ENCODE measurements at places on chromosomes 7 and 10.

DNA sequence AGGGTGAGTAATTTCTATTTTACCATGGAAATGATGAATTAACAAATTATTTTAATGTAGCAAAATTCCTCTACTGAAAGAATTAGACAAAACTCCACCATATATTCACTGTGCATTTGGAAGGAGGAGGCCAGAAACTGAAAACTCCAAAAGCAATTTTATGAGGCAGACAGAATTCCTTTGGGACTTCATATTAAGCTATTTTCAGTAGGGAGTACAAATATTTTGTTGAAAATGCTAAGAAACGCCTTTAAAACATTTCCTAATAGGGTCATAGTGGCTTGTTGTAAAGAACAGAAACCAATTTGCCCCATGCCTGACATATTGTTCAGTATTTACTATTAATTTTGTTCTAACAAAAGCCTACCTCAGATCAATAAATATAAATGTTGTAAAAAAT lies 117.8 kb downstream of the TES start:
- H3K36me3 ChIP-seq: no peaks in the 10 kb centered on the region
- DNase-seq: no peak
- no peaks in the 10 kb centered on the region for H3K27me3 ChIP-seq
- H3K27ac ChIP-seq: no peak overlapping the region
- no peak overlapping the region for H3K4me3 ChIP-seq
- no peaks in the 10 kb centered on the region for H3K4me1 ChIP-seq

DNA sequence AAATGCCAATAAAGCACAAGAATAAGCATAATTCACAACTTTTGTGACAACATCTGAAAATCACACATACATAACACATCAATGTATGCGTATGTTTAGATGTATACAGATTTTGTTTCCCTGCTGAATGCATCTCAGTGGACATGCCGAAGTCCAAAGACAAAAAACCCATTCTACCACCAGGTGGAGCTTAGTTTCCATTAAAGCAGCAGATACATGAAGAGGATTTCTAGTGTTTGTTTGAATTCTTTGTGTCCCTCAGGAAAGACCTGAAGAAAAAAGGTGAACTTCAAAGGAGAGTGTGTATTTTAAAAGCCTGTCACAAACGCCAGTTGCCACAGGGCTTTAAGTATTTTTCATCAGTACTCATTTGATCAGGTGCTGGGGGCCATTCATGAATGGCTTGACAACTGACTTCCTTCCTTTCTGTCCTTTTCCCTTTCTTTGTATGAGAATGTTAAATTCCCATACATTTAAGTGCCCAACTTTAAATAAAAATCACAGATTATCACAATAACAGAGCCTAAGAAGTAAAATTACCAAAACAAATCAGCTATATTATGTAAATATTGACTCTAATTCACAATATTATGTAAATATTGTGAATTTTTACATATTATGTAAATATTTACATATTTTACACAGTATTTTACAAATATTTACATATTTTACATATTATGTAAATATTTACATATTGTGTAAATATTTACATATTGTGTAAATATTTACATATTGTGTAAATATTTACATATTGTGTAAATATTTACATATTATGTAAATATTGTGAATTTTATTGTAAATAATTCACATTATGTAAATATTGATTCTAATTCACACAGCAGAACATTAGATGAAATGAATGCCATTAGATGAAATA lies 343.0 kb downstream of the CRPPA start:
- H3K4me1 ChIP-seq: no peaks in the 10 kb centered on the region
- peak; percentile 55 for DNase-seq
- H3K27ac ChIP-seq: no peak overlapping the region
- H3K36me3 ChIP-seq: no peaks in the 10 kb centered on the region

DNA sequence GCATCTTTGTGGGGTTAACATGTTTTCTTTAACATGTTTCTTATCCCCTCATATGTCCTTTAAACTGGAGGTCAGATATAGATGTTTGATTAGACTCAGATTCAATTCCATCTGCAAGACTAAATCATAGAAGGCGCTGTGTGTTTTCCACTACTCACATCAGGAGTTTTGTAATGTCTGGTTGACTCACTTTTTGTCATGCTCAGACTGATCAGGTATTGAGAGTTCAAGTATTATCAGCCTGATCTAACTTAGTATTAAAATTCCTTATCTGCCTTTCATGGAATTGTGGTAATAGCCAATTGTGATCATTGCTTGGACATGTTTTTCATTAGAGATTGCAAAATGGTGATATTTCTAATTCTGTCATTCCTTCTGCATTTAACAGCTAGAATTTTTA lies 30.2 kb downstream of the ENTPD7 start:
- peaks cover 14% of the 10 kb centered on the region for H3K4me1 ChIP-seq
- H3K27me3 ChIP-seq: no peaks in the 10 kb centered on the region
- no peak overlapping the region for H3K4me3 ChIP-seq
- no peak overlapping the region for H3K27ac ChIP-seq
- H3K36me3 ChIP-seq: peaks cover 12% of the 10 kb centered on the region

DNA sequence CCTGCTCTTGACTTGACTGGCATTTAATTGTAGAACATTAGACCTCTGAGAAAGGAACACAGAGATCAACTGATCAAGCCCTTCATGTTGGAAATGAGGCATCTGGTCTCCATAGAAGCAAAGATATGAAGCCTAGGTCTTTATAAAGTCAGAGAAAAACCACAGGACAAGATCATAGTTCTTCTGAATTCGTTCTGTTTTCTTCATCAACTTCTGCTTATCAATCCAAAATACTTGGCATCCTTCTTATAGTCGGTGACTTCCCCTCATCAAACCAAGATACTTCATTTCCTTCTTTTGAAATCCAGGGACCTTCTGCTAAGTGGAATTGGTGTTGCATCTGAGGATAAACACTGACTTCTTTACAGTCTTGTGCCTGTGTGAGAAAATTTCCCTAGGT lies 77.1 kb upstream of the PRKCQ start:
- no peak overlapping the region for H3K4me3 ChIP-seq
- no peaks in the 10 kb centered on the region for H3K36me3 ChIP-seq
- no peak overlapping the region for H3K27ac ChIP-seq
- peaks cover 14% of the 10 kb centered on the region for H3K27me3 ChIP-seq
- H3K4me1 ChIP-seq: no peaks in the 10 kb centered on the region

DNA sequence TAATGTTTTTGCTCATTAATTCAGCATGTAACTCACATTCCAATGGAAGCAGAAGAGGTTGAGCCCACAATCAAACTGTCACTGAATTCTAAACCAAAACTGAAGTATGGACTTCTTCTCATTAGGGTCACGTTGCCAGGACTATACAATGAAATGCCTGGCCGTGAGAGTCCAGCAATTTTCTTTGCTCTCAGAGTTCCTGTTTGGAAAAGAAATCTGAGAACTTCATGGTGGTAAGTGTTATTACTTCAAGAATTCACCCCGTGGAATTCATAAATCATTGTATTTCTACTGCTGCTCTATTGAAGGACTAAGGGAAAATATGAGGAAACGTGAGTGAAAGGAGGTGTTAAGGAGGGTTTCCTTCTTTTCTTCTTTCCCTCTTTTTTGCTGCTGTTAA lies 441.8 kb upstream of the AKR1E2 start:
- H3K4me3 ChIP-seq: no peak overlapping the region
- H3K4me1 ChIP-seq: no peaks in the 10 kb centered on the region
- no peaks in the 10 kb centered on the region for H3K27me3 ChIP-seq
- no peaks in the 10 kb centered on the region for H3K36me3 ChIP-seq
- DNase-seq: no peak

DNA sequence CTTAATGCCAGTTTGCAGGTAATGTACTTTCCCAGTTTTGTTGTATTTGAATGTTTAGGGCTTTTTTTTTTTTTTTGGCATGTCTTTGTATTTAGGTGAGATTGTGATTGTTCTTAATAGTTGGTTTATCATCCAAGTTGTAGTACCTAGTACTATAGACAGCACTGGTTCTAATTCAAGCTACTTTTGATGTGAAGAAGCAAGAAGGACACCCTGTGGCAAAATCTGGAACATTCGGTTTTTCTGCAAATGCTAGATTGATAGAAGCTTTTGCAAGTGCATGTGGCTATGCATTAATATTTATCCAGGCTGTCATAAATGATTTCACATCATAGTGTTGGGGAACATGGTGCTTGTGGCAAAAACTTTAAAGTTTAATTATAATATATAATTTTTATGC lies 248.9 kb downstream of the FOXP2 start:
- no peaks in the 10 kb centered on the region for H3K36me3 ChIP-seq
- no peak overlapping the region for H3K27ac ChIP-seq
- DNase-seq: no peak
- H3K27me3 ChIP-seq: no peaks in the 10 kb centered on the region

- H3K4me1 ChIP-seq: no peaks in the 10 kb centered on the region
- no peak overlapping the region for H3K27ac ChIP-seq
- no peaks in the 10 kb centered on the region for H3K36me3 ChIP-seq
- no peak overlapping the region for H3K4me3 ChIP-seq
- H3K27me3 ChIP-seq: peaks cover 20% of the 10 kb centered on the region
- DNase-seq: no peak
Observed at GRCh38 chr7:50274361-50274760, 30.2 kb upstream of the IKZF1 start.

DNA sequence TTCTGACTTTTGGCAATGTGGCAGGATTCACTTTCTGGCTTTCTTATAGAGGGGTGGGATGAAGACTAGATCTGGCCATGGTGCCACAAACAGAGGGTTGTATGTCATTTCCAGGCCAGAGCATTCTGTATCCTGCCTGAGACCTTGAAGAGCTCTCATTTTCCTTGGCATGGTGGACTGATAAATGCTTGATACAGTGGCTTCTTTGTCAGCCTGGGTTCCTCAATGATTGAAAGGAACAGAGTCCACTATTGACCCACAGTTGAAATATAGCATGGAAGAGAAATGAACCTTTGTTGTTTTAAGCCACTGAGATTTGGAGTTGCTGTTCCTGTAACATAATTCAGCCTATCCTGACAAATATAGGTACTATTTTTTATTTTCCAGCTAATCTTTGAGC lies 462.7 kb downstream of the SUGCT start:
- H3K36me3 ChIP-seq: no peaks in the 10 kb centered on the region
- no peaks in the 10 kb centered on the region for H3K27me3 ChIP-seq
- H3K4me3 ChIP-seq: no peak overlapping the region
- no peak overlapping the region for H3K27ac ChIP-seq

- H3K27ac ChIP-seq: no peak overlapping the region
- H3K36me3 ChIP-seq: peaks cover 10% of the 10 kb centered on the region
- DNase-seq: no peak
Observed at GRCh38 chr7:16399265-16399831, 22.0 kb downstream of the CRPPA start.

- no peak overlapping the region for H3K4me3 ChIP-seq
- H3K36me3 ChIP-seq: peaks cover 6% of the 10 kb centered on the region
- H3K27ac ChIP-seq: no peak overlapping the region
- H3K27me3 ChIP-seq: no peaks in the 10 kb centered on the region
- no peaks in the 10 kb centered on the region for H3K4me1 ChIP-seq
Observed at GRCh38 chr10:68145705-68146104, 36.4 kb downstream of the MYPN start.

- DNase-seq: no peak
- no peak overlapping the region for H3K27ac ChIP-seq
- H3K36me3 ChIP-seq: no peaks in the 10 kb centered on the region
- no peaks in the 10 kb centered on the region for H3K27me3 ChIP-seq
- H3K4me1 ChIP-seq: peaks cover 43% of the 10 kb centered on the region
- H3K4me3 ChIP-seq: no peak overlapping the region
Observed at GRCh38 chr10:71774916-71775702, 1.8 kb upstream of the VSIR start.

DNA sequence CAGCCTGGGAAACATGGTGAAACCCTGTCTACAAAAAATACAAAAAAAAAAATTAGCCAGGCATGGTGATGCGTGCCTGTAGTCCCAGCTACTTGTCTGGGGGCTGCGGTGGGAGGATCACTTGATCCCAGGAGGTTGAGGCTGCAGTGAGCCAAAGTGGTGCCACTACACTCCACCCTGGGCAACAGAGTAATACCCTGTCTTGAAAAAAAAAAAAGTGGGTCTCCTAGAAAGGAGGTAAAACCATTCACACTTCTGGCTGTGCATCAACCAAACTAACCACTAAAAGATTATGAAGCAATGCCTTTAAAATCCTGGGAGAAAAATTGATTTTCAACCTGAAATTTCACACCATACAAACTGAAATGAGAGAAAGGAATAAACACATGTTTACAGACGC lies 35.4 kb upstream of the C10orf71 start:
- no peaks in the 10 kb centered on the region for H3K36me3 ChIP-seq
- DNase-seq: no peak
- no peaks in the 10 kb centered on the region for H3K4me1 ChIP-seq
- peaks cover 29% of the 10 kb centered on the region for H3K27me3 ChIP-seq
- H3K27ac ChIP-seq: no peak overlapping the region

DNA sequence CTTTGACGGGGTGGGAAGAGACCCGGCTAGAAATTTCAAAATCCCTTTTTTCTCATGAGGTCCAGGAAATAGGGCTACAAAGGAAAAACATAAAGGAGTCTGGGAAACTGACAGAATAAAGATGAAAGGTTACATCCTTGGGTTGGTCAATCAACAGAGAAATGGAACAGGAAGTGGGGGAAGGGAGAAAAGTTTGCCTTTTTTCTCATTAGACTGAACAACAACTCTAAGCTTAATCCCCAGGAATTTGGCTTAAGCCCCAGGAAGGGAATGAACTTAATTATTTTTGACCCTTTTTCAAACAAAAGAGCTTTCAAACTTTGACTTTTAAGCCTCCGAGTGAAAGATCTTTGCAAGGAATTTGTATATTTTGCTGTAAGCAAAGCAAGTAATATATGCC lies 32.7 kb downstream of the LGI1 start:
- no peak for DNase-seq
- H3K27ac ChIP-seq: no peak overlapping the region
- no peaks in the 10 kb centered on the region for H3K27me3 ChIP-seq
- no peak overlapping the region for H3K4me3 ChIP-seq
- no peaks in the 10 kb centered on the region for H3K4me1 ChIP-seq
- no peaks in the 10 kb centered on the region for H3K36me3 ChIP-seq

- no peak overlapping the region for H3K4me3 ChIP-seq
- DNase-seq: no peak
- H3K4me1 ChIP-seq: no peaks in the 10 kb centered on the region
- H3K27ac ChIP-seq: no peak overlapping the region
Observed at GRCh38 chr10:125811251-125811650, 11.8 kb downstream of the UROS start.

GRCh38 chr7:32062150-32062549 lies 8.1 kb downstream of the PDE1C start:
- no peak overlapping the region for H3K4me3 ChIP-seq
- peaks cover 53% of the 10 kb centered on the region for H3K27me3 ChIP-seq
- no peaks in the 10 kb centered on the region for H3K36me3 ChIP-seq

- H3K27ac ChIP-seq: no peak overlapping the region
- H3K4me1 ChIP-seq: peaks cover 8% of the 10 kb centered on the region
- H3K4me3 ChIP-seq: peak overlapping the region; percentile 80
- no peaks in the 10 kb centered on the region for H3K36me3 ChIP-seq
- peaks cover 14% of the 10 kb centered on the region for H3K27me3 ChIP-seq
Observed at GRCh38 chr10:79905322-79906314, 43.3 kb downstream of the SFTPD start.

Measured in PC-9 (cell line).